Left kidney (tissue), 8 donors: ENCODE measurements at places on chromosomes 3 and 15. TPM values are rescaled to one million over a fixed set of nuclear protein-coding genes. Genes with fewer than 3 reads are reported as not detected.
A peak's percentile ranks its signal among the peaks of the same experiment; 100 is the strongest.

- DNase-seq: no peak
These were observed 24.1 kb downstream of the CRABP1 start for GRCh38 chr15:78364233-78364632.

DNA sequence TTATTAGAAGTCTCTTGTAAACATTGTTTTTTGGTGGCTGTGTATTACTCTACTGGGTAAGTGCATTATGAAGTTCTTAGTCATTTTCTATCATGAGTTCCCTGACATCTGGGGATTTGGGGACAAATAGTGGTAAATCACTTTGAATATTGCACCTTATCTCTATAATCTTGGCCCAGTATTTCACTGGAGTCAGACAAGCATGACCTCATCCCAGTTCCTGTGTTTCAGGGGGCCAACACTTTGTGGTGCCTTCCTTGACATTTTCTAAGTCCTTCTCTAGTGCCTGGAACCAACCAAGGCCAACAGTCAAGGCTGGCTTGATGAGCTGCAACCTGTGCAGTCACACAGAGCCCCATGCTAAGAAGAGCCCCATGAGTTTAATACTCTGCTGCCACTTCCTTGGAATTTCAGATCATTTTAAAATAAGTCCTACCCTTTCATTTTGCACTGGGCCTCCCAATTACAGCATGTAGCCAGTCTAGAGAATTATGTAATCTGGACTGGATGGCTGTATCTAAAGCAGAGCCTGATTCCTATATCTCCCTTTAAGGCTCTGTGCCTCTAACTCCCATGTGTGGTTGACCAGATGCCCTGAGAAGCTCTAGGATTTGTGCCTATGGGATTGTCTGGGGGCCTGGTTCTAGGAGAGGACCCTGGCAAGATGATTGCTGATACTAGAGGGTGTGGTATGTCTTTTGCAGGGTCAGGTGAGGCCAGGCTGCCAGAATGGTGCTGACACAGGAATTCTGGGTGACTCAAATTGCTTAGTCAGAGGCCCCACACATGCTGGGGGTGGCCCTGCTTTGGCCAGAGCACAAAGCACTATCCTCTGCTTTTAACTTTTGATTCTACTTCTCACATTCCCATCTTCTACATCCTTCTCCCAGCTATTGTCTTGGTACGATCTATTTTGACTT is 319.6 kb upstream of the TBC1D5 start:
- DNase-seq: no peak

- DNase-seq: no peak
These were observed 52.9 kb upstream of the MYZAP start for GRCh38 chr15:57538821-57539220.

DNA sequence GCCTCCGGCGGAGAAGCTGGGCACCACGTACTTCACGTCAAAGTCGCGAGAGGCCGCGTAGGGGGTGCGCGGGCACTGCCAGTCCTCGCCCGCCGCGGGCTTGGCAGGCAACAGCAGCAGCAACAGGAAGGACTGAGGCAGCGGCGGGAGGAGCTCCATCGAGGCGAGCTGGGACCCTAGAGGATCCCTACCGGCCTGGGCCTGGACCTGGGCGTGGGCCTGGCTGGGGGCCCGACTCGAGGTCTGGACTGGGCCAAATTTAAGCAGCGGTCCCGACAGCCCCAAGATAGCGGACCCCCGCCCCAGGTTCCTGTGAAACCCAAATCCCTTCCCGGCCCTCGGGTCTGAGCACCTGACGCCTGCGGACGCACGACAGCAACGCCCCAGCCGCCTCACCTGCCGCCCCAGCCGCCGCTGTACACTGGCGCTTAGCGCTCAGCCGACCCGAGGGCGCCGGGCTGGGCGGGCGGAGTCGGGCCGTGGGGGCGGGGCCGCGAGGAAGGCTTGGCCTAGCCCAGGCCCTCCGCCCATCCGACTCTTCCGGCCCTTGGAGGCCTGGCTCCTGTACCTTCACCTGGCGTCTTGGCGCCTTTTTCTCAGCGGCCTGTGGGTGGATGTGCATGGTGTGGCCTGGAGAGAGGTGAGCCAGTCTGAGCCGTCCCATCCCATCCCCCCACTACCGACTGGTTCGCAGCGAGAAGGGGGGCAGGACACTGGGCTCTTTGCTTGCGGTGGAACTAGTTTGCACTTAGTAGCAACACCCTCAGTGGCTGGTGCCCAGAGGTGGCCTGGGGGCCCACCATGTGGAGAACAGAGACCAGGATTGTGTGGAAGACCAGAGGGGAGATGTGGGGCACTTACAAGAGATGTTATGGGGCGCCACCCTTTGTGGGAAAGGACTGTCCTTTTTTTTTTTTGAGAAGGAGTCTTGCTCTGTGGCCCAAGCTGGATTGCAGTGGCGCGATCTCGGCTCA is at the start of gene MST1R:
Gene MST1R (minus strand): TSS at position 423 of the 974 bp plus-strand sequence. CDS start 264 bp downstream, at position 159.
- peak; percentile 76 for DNase-seq

HHATL gene
- polyA plus RNA-seq: 0.88 TPM

GRCh38 chr3:139772539-139773500 is 95.0 kb upstream of the NMNAT3 start:
- DNase-seq: no peak

- DNase-seq: no peak
These were observed at the start of gene TF for GRCh38 chr3:133745981-133746711. TSS of gene TF (plus strand) at chr3:133746393. CDS start at chr3:133746441, 48 bp downstream.

- no peak for DNase-seq
These were observed 18.9 kb upstream of the ST3GAL6 start for GRCh38 chr3:98744283-98744682.

DNA sequence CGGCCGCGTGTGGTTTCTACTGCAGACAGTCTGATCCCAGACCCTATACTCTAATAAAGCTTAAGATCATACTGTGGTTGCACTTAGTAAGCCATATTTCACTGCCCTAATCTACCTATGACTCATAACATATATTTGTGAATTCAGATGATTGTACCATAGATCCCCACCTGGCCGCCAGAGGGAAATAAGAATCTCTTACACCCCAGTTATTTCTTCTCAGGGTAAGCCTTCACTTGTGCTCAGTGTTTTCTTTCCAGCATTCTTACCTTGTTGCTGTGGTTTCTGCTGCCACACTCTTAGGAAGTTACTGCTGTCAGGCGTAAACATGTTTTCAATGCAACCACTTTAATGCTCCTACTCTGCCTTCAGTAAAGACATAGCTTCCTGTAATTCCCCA is 105.9 kb downstream of the B3GALNT1 start:
- no peak for DNase-seq

GRCh38 chr3:196218155-196218712 is 1.9 kb downstream of the SLC51A start:
- no peak for DNase-seq

GOLGA8R gene
- polyA plus RNA-seq: 10.9 TPM

DNA sequence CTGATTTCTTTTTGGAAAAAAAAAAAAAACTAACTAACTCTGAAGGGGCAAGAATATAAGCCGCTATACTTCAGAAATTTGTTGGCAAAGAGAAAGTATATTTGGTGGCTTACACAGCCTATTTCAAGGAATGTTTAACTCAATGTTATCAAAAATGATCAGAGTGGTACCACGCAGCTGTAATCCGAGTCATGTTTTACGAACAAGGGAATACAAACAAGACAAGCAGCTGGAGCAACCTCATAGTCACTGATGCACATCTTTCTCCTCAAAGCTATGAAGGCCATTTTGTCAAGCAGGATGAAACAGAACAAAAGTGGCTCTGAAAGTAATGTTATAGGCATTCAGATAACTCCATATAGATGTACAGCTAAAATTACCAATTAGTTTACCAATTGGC is 81.2 kb downstream of the SCAPER start:
- DNase-seq: no peak

DNA sequence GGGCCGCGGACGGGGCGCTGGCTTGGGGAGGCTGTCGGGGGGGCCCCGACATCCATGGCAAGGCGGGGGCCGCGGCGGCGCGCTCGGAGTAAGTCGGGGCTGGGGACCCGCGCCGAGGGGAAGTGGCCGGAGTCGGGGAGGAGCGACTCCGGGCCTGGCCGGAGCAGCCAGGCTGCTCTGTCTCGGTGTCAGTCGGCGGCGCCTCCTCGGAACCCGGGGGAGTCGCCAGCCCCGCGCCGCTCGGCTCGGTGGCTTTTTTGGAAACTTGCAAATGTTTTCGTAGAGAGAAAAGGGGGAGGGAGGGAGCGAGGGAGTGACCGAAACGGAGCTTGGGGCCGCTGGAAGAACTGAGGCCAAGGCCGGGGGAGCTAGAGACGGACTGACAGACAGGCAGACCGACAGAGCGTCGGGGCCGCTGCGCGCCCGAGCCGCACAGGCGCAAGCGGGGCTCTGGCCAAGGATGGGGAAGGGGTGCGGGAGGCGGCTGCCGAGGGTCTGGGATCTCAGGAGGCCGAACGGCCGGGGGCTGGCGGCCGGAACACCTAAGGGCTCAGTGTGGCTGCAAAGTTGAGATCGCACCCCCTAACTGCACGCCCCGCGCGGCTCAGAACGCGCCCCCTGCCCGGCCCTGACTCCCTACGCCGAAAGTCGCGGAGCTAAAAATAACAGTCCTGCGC is 5.0 kb downstream of the PTH1R start:
- peak; percentile 51 for DNase-seq

GRCh38 chr3:112874725-112875124 is 28.1 kb upstream of the CD200R1L start:
- DNase-seq: no peak

GRCh38 chr3:56023546-56023945 is 444.7 kb downstream of the ERC2 start:
- no peak for DNase-seq

COL6A5 gene
- polyA plus RNA-seq: 0.07 TPM

GRM7 gene
- polyA plus RNA-seq: 3.3 TPM

- DNase-seq: no peak
These were observed 83.5 kb upstream of the FHIT start for GRCh38 chr3:61334783-61335182.

DNA sequence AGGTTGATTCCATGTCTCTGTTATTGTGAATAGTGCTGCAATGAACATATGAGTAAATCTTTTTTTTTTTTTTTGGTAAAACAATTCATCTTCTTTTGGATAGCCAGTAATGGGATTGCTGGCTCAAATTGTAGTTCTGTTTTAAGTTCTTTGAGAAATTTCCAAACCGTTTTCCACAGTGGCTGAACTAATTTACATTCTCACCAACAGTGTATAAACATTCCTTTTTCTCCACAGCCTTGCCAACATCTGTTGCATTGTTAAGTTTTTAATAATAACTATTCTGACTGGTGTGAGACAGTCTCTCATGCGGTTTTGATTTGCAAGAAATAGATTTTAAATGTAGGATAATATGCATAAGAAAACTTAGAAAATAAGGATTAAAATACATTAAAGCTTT is 279.0 kb upstream of the EPHA3 start:
- no peak for DNase-seq

DNA sequence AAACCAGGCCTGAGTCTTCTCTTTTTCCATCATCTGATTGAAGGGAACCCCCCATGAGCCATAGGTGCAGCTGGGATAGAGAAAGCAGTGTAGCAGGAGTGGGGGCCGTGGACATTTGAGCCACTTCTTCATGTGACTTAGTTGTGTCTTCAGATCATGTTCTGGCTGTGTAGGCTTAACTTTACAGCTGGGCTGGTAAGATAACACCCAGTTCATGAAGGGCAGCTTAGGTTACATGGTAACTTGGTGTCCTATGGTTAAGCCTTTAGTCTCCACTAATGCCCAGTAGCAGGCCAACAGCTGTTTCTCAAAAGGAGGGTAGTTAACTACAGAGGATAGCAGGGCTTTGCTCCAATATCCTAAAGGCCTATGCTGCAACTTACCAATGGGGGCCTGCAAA is 11.4 kb upstream of the SNRPN start:
- no peak for DNase-seq

DNA sequence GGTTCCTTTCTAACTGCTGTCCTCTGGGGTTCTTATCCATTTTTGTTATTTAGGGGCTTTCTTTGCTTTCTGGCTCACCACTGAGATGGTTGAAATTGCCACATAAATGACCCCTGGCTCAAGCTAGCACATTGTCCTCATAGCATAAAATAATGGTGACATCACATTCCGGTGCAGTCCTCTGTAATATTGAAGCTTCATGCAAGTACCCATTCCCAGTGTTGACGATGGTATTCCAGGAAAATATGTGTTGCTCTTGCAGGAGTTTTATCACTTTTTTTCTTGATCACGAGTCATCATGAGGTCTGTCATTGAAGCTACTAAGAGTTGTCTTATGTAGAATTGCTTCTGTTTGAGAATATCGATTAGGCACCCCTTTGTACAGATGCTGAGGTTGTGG is 56.1 kb downstream of the CRTC3 start:
- no peak for DNase-seq

- DNase-seq: no peak
These were observed 63.1 kb downstream of the STRIT1 start for GRCh38 chr3:155230382-155230781.

EXD1 gene
- 0.07 TPM for polyA plus RNA-seq

SERINC4 gene
- not detected for polyA plus RNA-seq

IQCF5 gene
- polyA plus RNA-seq: not detected

GRCh38 chr15:83612898-83613635 is 40.9 kb upstream of the ADAMTSL3 start:
- no peak for DNase-seq

DNA sequence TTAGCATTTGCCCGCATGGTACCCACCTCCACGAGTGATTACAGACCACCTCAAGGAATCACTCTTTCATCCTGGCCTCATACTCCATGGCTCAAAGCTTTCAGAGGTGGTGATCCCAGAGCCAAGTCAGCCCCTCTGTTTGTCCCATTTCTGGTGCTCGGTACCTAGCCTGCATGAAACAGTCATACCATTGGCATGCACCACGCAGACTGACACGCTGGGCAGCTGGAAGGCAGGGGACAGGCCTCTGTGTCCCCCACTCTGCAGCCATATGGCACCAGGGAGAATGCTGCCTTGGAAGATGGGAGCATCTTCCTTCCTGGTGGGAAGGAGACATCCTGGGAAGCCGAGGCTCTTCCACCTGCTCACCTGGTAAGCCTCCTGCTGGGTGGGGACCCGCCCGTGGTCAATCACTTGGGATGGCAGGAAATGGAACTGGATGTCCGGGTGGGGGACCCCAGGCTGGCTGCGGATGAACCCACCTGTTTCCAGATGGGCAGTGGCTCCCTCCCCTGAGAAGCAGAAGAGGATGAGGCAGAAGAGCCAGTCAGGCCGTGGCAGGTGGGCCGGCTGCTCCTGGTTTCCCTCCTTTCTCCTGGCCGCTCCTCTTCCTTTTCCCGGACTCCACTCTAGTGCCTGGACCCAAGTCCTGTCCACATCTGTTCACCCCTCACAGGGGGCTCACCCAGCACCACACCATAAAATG is 26.9 kb downstream of the CHDH start:
- no peak for DNase-seq

GRCh38 chr3:157125101-157125500 is 34.8 kb downstream of the CCNL1 start:
- DNase-seq: no peak

GRCh38 chr15:61227269-61227949 is 1.7 kb downstream of the RORA start:
- peak; percentile 61 for DNase-seq

CCDC39 gene
- 9.8 TPM for polyA plus RNA-seq

DNA sequence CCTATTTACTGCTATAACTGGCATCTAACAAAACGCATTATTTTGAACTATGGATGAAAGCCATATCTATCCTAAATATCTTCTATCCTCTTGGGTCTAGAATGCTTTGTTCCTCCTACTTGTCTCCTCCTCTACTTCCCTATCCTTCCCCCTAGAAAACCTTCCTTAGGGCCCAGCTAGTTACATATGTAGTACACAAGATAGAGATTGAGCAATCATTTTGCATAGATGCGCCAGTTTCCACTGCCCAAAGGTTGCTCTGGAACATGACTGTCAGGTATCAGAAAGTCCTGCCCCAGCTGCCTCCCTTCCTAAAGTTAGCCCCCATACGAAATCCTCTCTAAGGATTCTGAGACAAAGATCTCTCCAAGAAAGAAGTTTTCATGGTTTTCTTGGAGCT is 55.1 kb downstream of the GPR160 start:
- DNase-seq: no peak

GRCh38 chr3:5809586-5810246 is 622.2 kb downstream of the EDEM1 start:
- no peak for DNase-seq
